Effector CD8-positive, alpha-beta T cell (primary cell): ENCODE measurements at places on chromosomes 6 and 20.

DNA sequence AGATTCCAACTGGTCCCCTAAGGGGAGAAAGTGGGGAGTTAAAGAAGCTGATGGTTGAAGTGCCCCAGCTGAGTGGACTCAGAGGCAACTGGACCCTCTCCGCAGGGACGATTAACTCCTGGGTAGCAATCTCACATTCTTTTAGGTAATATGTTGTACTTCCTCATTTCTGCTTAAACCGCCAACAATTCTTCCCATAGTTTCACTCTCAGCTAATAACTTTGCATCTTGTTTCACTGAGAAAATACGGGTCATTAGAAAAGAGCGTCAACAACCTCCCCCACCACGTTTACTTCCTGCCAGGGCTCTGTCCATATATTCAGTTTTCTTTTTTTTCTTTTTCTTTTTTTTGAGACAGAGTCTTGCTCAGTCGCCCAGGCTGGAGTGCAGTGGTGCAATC lies 39.5 kb upstream of the CHD6 start:
- no peak for DNase-seq

DNA sequence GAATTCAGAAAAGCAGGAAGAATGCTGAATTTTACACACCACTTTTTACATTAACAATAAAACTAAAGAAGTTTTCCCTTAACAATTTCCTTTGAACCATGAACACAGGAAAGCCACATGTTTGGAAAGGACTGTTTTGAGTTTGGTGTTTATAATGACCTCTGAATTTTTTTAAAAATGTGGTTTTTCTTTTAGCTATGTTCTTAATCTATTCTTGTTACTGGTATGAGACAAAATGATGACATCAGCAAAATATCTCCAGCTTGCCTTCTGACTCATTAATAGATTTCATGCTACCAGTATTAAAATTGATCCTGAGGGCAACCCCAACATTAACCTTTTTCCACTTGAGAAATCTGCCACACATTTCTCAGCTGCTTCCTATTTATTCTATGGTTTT lies 217.5 kb upstream of the THEMIS start:
- no peak for DNase-seq

DNA sequence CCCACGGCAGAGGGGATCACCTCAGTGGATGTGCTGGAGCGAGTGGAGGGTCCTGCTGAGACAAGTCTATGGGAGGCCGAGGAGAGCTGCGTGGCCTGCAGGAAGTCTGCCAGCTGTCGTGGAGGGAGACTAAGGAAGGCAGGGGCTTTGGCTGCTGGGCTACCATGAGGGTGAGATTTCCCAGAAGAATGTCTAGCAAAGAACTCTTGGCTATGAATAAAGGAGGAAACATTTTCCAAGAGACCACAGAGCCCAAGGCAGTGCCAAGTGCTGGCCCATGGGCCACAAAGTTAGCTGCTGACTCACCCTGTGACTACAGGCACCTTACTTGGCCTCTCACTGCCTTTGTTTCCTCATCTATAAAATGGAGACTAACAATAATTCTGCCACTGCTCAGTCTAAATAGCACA lies 73.4 kb downstream of the PRDM1 start:
- no peak for DNase-seq

DNA sequence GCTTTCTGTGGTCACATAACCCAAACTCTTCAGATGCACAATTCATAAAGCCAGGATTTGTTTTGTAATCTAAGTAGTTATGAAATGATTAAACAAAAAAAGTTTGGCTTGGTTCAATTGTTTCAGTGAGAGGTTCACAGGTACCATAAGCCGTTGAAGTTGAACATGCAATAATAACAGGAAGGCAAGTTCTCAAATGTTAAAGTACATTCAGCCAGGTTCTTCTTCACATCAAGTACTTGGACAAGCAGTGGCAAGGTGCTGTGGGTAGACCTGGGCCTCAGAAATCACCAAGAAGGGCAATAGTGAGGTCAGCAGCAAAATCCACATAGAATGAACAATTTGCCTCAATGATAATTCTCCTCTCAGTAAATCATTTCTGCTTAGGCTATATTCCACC lies 175.5 kb downstream of the EPM2A start:
- no peak for DNase-seq

- DNase-seq = no peak
These were observed 16.9 kb upstream of the CSE1L start for GRCh38 chr20:49029203-49029602.

- DNase-seq = no peak
These were observed 29.7 kb downstream of the GJA1 start for GRCh38 chr6:121465101-121465500.

DNA sequence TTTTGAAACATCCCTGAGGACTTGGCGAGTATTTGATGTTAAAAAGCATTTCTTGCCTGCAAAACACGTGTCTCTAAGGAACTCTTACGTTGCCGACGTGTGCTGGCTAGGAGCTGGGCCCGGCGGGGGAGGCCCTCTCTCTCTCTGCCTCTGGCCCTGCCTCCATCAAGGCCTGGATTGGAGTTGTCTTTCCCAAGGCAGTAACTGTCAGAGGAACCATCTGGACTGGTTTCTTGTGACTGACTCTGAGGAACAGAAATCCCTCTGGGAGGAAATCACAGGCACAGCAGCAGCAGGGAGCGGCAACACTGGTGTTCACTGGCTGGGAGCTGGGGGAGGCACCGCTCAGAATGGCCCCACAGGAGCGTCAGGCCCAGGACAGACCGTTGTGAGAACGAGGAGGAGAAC lies 244.2 kb downstream of the NRN1 start:
- DNase-seq = no peak

- no peak for DNase-seq
These were observed 140.1 kb downstream of the REV3L start for GRCh38 chr6:111342913-111343312.

- no peak for DNase-seq
These were observed 36.5 kb downstream of the LRRC1 start for GRCh38 chr6:53831081-53831869.

GRCh38 chr20:47638851-47639250 lies 137.2 kb downstream of the NCOA3 start:
- no peak for DNase-seq

GRCh38 chr6:12353731-12354130 lies 63.6 kb downstream of the EDN1 start:
- DNase-seq = no peak

DNA sequence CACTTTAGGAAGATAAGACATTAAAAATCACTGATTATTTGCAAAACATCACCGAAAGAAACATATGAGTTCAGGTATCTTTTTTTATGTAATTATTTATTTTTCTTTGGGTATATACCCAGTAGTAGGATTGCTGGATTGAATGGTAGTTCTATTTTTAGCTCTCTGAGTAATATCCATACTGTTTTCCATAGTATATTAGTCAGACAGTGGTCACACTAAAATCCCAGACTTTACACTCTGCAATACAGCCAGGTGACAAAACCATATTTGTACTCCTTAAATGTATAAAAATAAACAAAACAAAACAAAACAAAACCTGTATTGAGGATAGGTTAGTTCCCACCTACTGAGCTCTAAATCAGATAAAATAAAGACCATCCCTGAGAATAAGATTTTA lies 1024.3 kb upstream of the EYS start:
- DNase-seq = no peak

DNA sequence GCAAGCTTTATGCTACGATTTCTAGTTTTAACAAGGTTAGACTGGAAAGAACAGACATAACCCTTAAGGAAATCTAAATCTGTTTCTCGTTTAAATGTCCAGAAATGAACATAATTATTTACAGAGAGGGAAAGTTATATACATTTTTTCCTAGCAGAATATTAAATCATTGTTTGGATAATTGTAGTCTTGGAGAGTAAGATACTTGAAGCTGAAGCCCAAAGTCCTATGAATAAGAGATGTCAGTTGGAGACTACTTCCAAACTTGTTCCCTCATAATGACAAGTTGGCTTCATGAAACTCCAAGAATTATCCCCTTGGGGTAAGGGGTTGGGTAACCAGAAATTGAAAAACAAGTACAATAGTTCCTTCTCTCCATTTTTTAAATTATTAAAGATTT lies 911.1 kb upstream of the MAN1A1 start:
- no peak for DNase-seq

GRCh38 chr6:138757136-138757535 lies 16.4 kb upstream of the CCDC28A start:
- DNase-seq = no peak

DNA sequence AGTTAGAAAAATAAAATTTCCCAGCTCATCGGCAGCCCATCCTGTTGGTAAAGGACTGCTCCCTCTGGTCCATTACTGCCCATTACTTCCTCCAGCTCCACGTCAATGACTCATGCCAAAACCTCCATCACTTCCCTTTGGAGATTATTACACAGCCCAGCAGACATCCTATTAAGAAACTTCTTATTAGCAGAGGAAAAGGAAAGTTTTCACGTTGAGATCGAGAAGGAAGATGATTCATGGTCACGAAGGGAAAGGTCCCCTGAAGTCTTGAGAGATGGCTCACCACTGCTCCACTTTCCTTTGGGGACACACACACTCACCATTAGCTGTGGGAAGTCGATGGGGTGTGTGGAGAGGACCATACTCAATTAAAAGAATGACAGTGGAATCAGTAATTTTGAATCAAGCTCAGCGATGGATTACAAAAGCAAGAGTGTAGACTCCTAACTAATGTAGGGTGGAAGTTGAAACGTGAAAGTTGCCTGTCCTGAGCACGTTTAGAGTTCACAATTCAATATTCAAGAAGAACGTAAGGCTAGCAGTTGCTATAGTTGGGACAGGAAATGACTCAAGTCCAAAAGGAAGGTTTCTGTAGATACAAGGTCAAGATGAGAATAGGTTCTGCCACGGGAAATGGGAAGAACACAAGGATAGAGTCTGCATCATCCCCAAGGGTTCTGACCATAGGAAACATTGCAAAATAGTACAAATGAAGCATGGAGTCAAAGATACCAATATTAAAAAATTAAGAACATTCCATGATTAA lies 21.6 kb downstream of the SASH1 start:
- no peak for DNase-seq

DNA sequence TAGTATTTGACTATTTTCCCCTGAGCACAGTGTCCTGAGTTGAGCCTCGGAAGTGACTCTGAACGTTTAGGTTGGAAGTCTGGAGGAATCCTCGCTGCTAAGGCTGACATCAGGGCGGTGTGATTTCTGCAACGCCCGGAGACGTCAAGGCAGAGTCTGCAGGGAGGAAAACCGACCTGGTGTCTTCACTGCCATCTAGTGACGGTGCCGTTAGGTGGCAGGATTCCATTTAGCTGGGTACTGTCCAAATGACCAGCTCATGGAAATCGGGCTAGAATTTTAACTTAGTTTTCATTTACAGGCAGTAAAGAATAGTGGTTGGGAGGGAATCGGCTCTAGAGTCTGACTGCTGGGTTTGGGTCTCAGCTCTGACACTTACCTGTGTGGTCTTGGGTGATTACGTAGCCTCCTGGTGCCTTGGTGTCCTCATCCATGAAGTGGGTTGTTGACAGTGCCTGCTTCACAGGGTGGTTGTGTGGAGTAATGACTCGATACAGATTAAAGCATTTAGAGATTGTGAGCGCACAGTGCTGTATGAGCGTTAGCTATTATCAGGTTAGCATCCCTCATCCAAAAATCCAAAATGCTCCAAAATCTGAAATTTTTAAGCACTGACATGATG lies 35.0 kb downstream of the FOXF2 start:
- DNase-seq = no peak

DNA sequence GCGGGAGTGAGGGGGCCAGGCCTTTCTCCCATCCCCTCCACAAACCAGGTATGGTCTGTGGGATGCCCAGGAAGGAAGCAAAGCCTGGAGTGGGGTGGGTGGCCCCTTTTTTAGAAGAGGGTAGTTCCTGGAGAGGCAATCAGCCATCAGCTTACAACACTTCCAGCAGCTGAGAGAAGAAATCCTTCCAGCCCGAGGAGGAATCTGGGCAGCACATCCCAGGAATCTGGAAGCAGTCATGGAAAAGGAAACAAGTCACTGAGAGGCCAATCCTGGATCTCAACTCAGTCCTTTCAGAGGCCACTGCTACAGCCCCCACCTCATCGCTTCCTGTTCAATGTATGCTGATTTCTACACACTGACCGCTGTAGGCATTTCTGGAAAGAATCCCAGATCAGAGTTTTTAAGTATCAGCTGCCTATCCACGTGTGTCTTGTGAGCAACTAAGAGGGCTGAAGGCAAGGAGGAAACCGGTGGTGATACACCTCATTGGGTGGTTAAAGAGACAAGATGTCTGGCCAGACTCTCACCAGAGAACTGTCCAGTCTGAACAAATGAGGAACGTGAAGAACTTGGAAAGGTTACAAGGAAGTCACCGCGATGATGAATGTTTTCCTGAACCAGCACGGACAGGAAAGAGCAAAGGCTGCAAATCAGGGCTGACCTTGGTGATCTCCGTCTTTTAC lies 92.9 kb upstream of the SHLD1 start:
- no peak for DNase-seq

GRCh38 chr6:49463612-49463967 lies 420 bp downstream of the CENPQ start:
- DNase-seq = no peak

DNA sequence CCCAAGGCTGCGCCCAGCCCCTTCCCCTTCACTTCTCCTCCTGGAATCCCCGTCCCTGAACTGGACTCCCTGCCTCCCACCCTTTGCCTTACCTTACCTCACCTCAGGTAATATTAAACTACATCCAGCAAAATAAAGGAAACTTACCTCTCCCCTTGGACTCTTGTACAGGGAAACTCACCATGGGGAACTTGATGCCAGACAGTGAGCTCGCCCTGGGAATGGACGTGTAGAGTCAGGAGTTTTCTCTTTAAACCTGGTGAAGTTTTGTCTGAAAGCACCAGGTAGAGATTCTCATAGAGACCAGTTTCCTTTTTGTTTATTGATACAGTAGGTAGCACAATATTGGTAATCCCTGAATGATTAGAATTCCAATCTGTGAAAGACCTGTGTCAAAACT lies 544 bp upstream of the HLA-C start:
- DNase-seq = no peak

GRCh38 chr20:44204156-44204831 lies 6.3 kb downstream of the OSER1 start:
- no peak for DNase-seq

- peak; percentile 50 for DNase-seq
These were observed 453 bp downstream of the KCNQ5 start for GRCh38 chr6:72622094-72622940.

GRCh38 chr6:140382355-140382754 lies 1007.9 kb upstream of the CITED2 start:
- no peak for DNase-seq

GRCh38 chr20:38239441-38239840 lies 21.1 kb downstream of the KIAA1755 start:
- DNase-seq = no peak

GRCh38 chr6:158475344-158476302 lies 84.3 kb upstream of the TMEM181 start:
- no peak for DNase-seq

- no peak for DNase-seq
These were observed 27.6 kb downstream of the RPRD1B start for GRCh38 chr20:38061109-38061508.

GRCh38 chr20:12977328-12978125 lies 31.2 kb upstream of the SPTLC3 start:
- no peak for DNase-seq

- no peak for DNase-seq
These were observed 229.8 kb downstream of the FRK start for GRCh38 chr6:115830895-115831294.
